ENCODE measurements at places on chromosomes 4 and X. TPM values are rescaled to one million over a fixed set of nuclear protein-coding genes. Genes with fewer than 3 reads are reported as not detected.

DNA sequence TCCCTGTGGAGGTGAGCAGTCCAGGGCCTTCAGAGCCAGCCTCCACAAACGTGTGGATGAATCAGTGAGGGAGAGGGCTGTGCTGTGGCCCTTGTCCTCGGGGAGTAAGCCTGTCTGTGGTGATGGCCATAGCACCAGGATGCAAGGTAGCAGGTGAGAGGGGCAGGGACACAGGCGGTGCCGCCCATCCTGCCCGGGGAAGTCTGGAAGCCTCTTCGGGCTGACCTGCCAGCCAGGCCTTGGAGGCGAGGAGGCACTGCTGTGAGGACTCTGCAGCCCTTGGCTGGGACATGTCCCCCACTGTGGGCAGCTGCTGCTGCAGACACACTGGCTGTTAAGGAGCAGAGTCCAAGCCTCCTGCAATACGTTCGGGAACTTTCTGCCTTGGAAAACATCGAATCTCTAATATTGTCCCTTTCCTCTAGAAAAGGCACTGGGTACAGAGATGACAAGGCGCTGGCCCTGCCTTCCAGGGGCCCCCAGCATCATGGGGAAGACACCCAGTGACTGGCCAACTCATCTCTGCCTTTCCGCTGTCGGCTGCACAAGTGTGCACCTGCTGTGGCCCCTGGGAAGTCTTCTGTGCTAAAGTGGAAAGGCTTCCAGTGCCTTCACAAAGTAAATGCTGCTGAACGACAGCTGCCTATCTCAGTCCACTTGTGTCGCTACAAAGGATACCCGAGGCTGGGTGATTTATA, 101.4 kb downstream of the ADRA2C start:
- no peak for DNase-seq

The ZMAT1 gene
- total RNA-seq = not detected

DNA sequence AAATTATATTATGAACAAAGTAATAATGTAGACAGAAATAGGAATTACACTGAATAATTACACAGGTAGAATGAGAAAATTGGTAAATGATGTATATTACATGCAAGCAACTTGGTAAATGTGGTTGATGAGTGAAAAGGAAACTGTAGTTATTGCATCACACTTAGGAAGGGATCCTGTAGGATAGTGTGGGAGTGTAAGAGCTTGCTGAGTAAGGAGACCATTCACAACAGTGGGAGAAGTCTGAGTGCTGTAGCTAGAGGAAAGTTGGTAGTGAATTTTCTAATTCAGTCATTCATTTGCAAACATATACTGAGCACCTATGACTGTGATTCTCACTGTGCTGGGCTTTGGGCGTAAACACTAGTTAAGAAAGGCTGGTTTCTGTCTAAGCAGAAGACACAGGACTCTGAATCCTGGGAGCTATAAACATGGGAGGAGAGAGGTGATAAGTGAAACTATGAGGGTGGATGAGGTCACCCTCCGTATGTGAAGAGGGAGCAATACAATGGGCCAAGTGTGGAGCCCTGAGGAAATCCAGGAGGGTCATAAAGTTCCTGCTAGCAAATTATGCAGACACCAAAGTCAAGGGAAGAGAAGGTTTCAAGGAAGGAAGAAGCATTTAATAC, 14.2 kb upstream of the CPE start:
- peak; percentile 70 for DNase-seq

DNA sequence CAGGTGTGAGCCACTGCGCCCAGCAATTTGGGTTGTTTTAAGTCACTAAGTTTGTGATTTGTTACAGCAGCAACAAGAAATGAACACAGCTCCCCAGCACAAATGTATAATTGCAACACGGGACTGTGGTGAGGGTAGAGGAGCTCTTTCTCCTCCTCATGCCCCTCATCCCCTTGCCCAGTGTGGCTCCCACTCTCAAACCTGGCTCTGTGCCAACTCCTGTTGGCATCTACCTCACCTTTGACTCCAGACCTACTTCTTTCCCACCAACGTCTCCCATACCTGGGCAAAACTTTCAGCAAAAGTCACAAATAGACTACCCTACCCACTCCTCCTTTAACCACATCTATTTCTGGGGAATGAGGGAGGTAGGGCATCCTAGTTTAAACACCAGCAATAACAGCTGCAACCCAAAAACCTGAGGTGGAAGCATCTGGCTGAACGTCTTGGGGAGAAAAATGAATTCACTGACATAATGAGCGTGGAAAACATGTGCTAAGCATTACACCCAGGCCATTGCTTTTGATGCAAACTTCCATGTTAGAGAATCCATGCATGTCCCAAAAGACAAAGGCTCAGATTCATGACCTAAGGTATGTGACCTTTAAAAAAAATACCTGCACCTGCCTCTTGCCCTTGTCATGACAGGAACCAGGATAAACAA, 19.2 kb downstream of the LNX1 start:
- DNase-seq = no peak

- no peak for DNase-seq
Measured at GRCh38 chr4:94965852-94966251, 208.1 kb downstream of the BMPR1B start.

- DNase-seq = no peak
Measured at GRCh38 chr4:185685804-185686203, 126.2 kb downstream of the SORBS2 start.
